ENCODE measurements at places on chromosomes 7 and 10. TPM values are rescaled to one million over a fixed set of nuclear protein-coding genes. Genes with fewer than 3 reads are reported as not detected.
A peak's percentile ranks its signal among the peaks of the same experiment; 100 is the strongest.

The ANKRD1 gene
- 2,047 TPM for total RNA-seq

The PPP1R9A gene
- 27.6 TPM for total RNA-seq

The PARG gene
- 25.1 TPM for total RNA-seq

The C10orf67 gene
- 0.36 TPM for total RNA-seq

DNA sequence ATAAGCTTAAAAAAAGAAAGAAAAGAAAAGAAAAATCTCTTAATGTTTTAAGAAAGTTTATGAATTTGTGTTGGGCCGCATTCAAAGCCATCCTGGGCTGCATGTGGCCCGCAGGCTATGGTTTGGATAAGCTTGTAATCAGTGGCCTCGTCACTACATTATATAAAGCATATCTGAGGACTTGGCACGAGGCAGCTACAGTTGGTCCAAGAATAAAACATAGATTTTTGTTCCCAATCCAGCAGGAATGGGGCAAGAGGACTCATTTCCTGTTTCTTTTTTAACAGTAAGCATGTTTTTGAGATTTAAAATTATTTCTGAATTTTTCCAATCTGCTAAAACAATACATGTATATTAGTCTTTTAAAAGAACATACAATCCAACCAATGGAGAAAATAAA, 28.6 kb downstream of the MCM10 start:
- H3K27ac ChIP-seq = peak overlapping the region; percentile 14
- H3K4me1 ChIP-seq = no peaks in the 10 kb centered on the region
- H3K36me3 ChIP-seq = no peaks in the 10 kb centered on the region
- DNase-seq = no peak

DNA sequence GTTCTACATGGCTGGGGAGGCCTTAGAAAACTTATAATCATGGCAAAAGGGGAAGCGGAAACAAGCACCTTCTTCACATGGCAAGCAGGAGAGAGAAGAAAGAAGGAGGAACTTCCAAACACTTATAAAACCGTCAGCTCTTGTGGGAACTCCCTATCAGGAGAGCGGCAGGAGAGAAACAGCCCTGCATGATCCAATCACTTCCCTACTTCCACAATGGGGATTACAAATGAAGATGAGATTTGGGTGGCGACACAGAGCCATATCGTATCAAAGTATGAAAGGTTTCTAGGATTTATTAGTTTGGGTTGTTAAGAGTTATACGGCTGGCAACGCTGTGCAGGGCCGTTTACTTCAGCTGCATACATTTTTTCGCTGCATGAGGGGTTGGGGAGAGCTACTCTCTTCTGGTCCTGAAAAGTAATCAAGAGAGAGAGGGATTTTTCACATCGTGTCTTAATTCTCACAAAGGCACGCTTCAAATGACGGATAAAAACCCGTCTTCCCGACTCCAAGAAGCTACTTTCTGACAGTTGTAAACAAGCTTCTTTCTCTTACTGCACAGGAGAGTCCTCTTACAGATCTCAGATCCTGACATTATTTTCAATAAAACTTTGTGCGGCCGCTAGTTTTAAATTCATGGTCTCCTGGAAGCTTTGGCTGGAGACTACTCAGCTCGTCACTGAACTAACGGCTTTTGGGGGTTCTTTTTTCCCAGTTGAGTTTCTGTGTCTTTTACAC, 751 bp upstream of the GTPBP10 start:
- DNase-seq = no peak
- peak overlapping the region; percentile 86 for H3K27ac ChIP-seq
- no peaks in the 10 kb centered on the region for H3K36me3 ChIP-seq
- H3K4me3 ChIP-seq = peak overlapping the region; percentile 86
- H3K27me3 ChIP-seq = no peaks in the 10 kb centered on the region

DNA sequence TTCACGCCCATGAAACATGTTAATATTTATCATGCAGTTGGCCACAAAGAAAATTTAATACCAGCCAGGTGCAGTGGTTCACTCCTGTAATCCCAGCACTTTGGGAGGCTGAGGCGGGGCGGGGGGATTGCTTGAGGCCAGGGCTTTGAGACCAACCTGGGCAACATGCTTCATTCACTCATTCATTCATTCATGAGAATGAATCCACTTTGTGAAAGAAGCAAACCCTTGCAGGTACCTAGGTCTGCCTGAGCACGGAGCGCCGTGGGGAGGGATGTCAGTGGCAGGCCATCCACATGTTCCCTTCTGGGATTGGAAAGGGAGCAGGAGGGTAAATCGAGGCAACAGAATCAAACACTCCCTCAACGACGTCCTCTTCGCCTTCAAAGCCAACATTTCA, 4.7 kb downstream of the ANXA11 start:
- peak overlapping the region; percentile 90 for H3K4me3 ChIP-seq
- H3K36me3 ChIP-seq = no peaks in the 10 kb centered on the region
- peak overlapping the region; percentile 99 for H3K27ac ChIP-seq
- H3K27me3 ChIP-seq = no peaks in the 10 kb centered on the region
- DNase-seq = no peak
- H3K4me1 ChIP-seq = peaks cover 99% of the 10 kb centered on the region

GRCh38 chr7:31549611-31550010, 35.7 kb downstream of the ITPRID1 start:
- DNase-seq = no peak
- no peaks in the 10 kb centered on the region for H3K27me3 ChIP-seq
- no peak overlapping the region for H3K27ac ChIP-seq

All from left ventricle myocardium inferior (tissue), 1 donor.